ENCODE measurements at places on chromosomes 3 and 15.

- DNase-seq = no peak
Measured at GRCh38 chr3:140917772-140918171, 23.9 kb upstream of the SLC25A36 start.

DNA sequence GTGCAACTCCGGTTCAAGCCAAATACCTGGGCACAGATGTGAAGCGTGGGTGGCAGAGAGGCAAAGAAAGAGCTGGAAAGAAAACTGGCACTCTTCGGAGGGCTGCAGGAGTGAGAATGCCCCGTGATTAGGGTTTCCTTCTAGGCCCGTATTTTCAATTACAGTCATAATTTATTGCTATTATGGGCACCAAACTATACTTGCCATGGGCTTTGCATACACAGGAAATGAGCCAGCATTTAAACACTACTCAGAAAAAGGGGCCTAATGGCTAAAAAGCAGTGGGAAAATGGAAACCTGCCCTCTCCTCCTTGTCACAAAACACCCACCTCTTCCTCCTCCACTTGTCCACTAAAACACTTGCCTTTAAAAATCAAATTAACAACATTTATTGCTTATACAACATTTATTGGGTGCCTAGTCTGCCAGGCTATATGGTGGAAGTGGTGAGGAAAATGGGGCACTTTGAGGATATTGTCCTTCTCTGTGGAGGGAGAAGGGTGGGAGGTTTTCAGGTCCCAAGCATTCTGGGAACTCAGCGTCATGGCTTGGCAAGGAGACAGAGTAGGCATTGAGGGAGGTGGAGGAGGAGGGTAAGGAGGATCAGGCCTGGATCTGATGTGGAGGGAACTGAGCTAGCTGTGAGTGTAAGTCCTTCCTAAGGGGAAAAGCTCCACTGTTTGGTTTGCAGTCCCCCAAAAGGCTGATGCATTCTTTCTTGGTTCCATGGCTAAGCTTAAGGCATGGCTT lies 160.9 kb downstream of the SLCO3A1 start:
- DNase-seq = no peak

GRCh38 chr3:72306800-72307341 lies 521.9 kb upstream of the PROK2 start:
- no peak for DNase-seq

DNA sequence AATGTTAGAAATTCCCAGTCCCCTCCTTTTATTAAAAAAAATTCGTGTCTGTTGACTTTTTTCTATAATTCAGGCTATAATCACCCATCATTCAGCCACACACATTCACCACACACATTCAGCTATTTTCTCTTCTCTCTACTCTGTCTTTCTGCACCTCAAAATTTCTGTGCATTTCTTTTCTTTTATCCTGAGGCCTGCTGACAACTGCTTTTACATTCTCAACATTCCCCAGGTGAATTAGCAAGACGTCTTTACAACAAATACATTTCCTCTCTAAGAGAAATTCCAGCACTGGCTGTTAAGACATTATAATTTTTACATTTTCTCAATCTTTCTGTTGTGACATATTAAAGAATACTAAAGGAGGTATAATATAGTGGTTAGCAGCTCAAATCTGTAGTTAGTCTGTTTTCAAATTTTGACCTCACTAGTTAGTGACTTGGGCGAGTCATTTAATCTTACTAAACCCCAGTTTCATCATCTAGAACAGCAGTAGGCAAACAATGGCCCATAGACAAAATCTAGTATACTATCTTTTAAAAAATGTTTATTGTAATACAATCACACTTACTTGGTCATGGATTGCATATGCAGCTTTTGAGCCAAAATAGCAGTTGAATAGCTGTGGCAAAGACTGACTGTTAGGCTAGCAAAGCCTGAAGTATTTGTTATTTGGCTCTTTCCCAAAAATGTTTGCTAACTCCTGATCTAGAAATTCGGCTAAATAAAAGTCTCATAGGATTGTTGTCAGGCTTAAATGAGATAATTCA lies 350.7 kb downstream of the NSUN3 start:
- DNase-seq = no peak

DNA sequence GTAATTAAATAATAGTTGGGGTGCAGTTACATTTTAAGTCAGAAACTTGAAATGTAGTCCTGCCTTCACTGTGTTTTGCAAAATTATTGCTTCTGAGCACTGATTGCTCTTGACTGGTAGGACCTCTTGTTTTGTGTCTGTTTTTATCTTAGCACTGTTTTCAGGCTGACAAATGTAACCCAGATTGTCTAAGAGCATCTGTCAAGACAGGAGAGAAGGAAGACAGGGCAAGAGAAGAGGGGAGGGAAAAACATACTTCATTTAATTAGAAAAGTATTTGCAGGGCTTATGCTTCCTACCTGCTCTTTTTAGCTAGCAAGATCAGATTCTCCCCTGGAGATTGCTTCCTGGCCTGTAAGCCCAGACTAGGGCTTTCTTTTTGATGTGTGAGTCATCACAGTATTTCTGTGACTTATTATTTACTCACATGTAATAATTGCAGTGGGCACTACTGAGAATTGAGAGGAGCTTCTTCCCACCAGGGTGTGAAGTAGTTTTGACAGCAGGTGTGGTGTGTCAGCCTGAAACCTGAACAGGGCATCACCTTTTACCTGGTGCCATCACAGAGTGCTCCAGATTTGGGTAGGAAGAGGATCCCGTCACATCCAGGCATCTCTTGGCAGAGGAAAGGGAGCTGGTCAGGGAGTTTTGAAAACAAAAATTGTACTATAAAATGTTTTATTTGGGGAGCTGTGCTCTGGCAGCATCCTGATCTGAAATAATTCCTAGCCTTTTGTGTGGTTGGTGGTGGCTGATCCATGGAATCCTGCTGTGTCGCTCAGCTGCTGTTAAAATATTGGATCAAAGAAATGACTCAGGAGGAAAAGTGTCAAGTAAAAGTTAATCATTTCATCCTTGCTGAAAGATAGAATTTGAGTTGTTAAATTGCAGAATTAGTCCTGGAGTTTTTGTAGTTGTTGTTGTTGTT lies 98.2 kb downstream of the TMEM108 start:
- peak; percentile 51 for DNase-seq

DNA sequence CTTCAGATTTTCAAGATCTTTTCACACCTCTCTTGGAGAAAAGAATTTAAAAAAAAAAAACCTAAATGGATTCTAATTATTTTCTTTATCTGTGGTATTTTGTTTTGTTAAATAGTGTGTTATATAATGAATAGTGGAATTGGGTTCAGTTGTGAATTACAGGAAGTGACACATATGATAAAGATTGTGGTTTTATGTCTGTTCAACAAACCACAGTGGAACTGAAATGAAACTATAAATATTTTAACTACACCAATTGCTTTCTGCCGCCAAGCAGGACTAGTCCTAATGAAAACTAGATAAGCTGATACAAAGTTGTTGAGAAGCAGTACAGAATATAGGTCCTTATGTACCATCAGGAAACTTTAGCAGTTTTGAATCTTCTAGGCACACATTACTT lies 121.6 kb downstream of the UBE2E2 start:
- no peak for DNase-seq

GRCh38 chr15:98863983-98864382 lies 143.6 kb downstream of the PGPEP1L start:
- no peak for DNase-seq

- no peak for DNase-seq
Measured at GRCh38 chr3:184333190-184333589, 4.2 kb upstream of the FAM131A start.

DNA sequence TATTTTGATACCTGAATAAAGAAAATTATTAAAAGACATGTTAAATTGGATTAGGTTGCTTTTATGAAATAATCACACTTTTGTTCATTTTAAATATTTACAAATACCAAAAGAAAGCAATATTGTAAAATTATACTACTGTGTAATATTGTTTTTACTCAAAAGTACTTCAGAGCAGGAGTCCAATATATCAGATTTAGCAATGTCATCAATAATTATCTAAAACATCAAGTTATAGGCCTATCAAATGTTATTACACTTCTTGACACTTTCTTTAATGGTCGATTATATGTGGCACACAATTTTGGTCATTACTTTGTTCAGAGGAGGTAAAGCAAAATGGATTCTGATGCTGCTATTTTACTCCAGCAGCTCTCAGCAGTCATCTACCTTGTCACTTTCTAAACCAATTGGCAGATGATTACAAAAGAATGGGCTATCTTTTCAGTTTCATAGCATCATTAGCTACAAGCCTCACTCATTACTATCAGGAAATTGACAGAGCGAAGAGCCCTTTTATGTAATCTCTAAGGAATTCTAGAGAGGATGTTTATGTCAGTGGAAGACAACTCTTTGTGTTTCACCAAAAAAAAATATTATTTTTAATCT lies 318.6 kb downstream of the PLOD2 start:
- no peak for DNase-seq

DNA sequence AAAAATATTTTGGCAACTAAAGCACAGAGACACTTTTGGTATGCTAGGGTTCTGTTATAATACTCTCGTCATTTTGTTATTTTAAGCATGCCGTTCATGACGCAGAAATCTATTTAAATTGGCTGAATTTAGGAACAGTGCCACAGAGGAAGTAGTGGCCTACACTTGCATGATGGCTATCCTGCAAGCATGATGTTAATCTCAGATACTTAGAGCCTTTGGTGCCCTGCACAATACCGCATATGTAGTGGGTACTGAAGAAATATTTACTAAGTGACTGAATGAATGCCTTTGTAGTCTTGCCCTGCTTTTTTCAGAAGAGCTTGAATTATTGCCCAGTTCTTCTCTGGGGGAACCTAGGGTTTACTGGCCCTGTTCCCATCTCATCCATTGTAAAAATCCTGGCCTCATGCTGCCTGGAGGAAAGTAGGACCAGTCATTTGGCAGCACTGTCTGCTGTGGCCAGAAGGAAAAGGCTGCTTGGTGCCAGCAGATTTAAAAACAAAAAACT lies 79.0 kb downstream of the SERPINI1 start:
- no peak for DNase-seq

- no peak for DNase-seq
Measured at GRCh38 chr3:123168605-123169004, 33.1 kb upstream of the SEC22A start.

DNA sequence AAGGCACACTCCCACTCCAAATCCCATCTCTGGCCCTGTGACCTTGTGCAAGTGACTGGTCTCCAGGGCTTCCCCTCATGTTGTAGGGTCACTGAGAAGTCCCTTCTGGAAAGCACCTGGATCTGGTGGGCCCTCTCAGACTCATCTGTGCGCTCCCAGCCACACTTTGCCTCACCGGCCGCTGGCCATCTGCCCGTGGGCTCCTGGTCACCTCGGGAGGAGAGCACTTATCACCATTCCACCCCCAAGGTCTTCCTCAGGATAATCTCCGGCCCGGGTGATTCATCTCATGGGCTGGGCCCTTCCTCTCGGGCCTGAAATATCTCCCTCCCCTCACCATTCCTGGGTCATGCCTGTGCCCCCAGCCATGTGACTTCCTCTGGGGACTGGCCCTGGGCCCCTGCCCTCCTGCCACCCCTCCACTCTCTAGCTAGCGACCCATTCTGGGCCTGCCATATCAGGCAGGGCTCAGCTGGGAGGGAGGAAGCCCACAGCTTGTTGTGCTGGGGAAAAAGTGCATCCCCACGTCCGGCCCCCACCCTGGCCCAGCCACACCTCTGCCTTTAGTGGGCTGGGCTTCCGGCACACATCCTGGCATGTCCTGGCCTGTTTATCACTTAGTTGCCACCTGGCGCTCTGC lies 10.6 kb upstream of the WNT7A start:
- no peak for DNase-seq

DNA sequence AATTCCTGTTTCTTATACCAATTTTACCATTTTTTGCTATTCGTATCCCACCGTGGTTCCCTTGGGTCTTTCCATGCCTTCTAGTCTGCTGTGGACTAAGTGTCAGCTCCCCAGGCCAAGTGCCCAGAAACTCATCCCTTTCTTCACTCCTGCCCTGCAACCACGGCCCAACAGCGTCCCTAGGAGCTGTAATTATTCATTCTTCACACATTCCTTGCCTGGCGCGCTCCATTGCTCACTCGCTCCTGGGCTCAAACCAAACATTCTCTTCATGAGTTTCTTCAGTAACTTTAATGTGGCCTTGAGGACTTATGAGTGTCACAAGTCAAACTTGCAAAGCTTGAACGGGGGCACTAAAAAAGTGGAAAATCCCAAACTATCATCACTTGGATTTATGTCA lies 15.7 kb downstream of the GABRB3 start:
- DNase-seq = no peak

- no peak for DNase-seq
Measured at GRCh38 chr15:62085740-62086139, 19.0 kb downstream of the C2CD4A start.

DNA sequence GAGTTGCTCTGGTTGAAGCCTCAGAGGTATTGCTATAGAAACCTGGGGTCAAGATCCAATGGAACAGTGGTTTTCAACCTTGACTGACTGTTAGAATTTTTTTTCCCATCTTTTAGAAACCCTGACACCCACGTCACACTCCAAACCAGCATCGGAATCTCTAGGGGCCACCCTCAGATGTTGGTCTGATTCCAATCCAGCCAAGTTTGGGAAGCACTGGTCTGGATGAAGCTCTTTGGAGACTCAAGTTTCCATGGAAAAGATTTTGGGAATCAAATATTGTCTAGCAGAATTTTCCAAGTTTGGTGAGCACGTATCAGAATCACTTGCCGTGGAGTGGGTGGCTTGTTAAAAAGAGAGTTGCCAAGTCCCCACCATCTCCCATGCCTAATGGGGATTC lies 103.8 kb downstream of the THSD4 start:
- DNase-seq = no peak

GRCh38 chr3:171228240-171228639 lies 201.7 kb upstream of the SLC2A2 start:
- DNase-seq = no peak

DNA sequence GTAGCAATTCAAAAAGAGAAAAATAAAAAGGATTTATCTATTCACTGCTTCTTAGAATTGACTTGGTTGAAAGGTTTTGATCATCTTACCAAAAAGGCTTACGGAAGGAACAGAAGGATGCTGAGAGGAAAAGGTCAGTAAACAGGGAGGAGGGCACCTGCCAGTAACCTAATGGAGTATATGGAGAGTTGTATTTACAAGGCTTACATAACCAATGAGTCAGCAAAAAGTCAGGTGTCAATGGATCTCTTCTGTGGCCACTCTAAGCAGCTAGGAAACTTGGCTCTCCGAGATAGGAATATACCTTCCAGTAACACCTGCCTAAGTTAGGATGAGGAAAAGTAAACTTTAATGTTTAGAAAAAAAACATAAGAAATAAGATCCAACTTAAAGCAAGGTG lies 80.5 kb upstream of the PLXND1 start:
- DNase-seq = peak; percentile 46

Data from NCI-H1930 (cell line).